Retinal pigment epithelial cell (primary cell): ENCODE measurements at places on chromosomes 13 and 19.
A peak's percentile ranks its signal among the peaks of the same experiment; 100 is the strongest.

DNA sequence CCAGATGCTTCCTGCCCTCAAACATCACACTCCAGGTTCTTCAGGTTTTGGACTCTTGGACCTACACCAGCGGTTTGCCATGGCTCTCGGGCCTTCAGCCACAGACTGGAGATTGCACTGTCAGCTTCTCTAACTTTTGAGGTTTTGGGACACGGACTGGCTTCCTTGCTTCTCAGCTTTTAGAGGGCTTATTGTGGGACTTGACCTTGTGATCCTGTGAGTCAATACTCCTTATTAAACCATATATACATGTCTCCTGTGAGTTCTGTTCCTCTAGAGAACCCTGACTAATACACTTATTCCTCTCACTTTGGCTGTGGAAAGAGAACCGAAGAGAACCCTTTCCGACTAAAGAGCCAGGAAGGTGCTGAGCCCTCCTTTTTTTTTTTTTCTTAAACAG is 53.6 kb downstream of the LMO7 start:
- DNase-seq = no peak

DNA sequence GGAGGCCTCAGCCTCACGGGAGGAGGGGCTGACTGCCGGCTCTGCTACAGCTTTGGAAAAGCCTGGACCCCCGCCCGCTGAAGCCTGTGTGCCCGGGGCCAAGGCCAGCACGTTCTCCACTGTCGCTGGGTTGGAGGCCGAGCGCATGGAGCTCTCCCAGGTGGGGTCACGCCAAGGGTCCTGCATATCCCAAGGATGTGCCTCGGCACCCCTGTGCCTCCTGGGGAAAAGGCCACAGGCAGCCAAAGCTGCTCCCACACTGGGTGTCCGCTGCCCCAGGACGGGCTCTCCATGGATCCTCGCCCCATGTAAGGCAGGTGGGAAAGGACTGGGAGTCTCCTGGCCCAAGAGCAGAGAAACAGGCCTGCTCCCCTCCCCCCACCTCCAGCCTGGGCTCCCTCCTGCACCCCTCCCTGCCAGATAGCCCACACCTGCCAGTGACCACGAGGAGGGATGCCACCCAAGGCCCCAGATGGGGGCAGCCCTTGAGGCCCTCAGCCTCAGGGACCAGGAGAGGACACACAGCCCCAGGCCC is 64.0 kb downstream of the MLLT1 start:
- no peak for DNase-seq

- DNase-seq = no peak
Measured at GRCh38 chr19:17409990-17410389, 4.6 kb upstream of the BST2 start.

- no peak for DNase-seq
Measured at GRCh38 chr13:66139701-66140100, 1090.4 kb downstream of the PCDH9 start.

DNA sequence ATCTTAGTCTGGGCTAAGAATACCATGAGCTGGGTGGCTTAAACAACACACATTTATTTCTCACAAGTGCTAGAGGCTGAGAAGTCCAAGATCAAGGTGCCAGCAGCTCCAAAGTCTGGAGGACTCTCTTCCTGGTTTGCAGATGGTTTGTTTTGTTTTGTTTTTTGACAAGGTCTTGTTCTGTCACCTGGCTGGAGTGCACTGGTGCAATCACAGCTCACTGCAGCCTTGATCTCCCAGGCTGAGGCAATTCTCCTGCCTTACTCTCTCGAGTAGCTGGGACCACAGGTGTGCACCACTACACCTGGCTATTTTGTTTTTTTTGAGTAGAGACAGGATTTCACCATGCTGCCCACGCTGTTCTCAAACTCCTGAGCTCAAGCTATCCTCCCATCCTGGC is 15.5 kb downstream of the APLP1 start:
- no peak for DNase-seq

- DNase-seq = no peak
Measured at GRCh38 chr13:92658293-92658692, 568.3 kb upstream of the GPC6 start.

- DNase-seq = no peak
Measured at GRCh38 chr13:74920361-74920760, 561.6 kb downstream of the TBC1D4 start.

GRCh38 chr13:102599426-102600012 is 2.7 kb downstream of the TPP2 start:
- DNase-seq = no peak

DNA sequence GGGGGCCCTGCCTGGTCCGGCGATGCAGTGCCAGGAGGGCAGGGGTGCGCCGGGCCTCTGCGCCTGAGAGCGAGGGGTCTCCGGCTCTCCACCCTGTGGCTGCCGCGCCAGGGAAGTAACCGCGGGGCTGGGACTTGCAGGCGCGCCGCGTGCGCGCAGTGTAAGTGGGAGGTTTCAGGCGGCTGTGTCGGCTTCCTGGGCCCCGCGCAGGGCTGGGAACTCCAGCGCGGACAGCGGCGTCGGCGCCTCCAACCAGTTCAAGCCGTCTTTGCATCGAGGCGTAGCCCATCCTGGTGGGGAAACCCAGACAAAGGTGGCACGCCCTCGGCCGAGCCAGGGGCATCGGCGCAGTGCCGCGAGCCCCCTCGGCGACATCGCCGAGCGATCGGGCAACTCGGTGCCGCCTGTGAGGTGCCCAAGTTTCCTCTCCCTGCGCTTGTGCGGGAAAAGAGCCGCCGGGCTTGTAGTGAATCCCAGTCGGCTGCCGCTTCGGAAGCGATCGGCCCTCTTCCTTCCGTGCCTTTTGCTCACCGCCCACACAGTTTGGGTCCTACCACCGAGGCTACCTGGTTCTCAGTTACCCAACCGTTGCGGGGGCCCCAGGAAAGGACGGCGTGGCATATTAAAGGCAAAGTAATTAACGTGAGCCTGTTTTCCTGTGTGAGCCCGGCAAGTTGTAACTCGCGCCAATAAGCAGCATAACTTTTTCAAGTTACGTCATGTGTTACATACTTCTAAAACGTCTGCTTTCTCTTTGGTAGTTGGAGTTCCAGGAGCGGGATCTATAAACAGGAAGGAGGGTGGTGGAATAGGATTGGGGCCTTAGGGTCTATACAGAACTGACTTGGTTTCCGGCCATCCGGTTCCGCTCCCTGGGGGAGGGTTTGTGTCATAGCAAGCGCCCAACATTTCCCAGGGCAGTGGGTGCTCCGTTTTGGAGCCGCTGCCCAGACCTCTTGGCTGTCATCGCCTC is 1.2 kb downstream of the LRCH1 start:
- no peak for DNase-seq

- no peak for DNase-seq
Measured at GRCh38 chr13:67052550-67053490, 177.3 kb downstream of the PCDH9 start.

- no peak for DNase-seq
Measured at GRCh38 chr19:28497137-28497536, 715.8 kb downstream of the UQCRFS1 start.

GRCh38 chr19:2483084-2483483 is 7.2 kb downstream of the GADD45B start:
- no peak for DNase-seq

DNA sequence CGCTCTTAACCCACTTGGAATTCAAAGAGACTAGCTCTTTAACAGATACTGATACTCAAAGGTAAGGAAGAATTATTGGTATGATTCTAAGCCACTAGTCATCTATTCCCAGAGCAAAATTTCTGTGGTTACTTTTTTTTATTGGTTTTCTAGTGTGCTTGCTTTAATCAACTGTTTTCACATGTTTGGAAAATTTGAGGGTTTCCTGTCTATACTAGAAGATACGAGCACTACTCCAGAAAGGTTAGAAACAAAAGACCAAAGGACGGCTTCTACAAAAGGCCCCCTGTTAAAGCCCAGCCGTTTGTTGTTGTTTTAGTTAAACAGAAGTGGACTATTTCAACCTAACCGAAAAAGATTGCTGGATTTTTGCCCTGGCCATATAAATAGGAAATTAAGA is 18.5 kb upstream of the LPAR6 start:
- DNase-seq = no peak

DNA sequence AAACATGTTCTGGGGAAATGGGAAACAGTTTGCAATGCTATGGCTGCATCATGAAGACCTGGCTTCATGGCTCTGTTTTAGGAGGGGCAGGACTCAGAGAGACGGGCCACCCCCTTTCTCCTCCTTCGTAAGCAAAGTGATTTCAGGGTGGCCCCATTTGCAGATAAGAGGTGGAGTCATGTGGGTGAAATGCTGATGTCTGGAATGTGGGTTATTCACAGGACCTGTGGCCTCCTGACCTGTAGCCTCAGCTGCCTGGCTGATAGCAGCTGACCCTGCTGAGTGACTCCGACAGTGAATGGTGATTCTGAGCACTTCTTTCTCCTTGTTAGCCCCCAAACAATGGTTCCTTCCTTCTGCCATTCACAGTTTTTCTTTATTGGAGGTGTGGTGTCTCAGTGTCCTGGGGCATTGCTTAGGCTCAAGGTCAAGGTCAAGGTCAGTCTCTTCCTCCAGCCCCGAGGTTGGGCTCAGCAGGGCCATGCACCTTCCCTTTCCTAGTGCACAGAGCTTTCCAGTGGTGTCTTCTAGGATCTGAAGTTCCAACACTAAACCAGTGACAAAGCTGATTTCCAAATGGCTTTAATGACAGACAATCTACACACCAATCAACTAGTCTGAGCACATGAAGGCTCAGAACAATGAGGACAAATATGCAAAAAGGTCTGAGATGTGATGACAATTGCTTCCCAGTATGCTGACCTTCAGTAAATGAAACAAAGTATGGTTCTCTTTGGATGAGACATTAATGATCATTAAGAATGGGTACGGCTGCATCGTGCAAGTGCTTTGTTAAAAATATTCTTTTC is 49.6 kb upstream of the ANKRD10 start:
- no peak for DNase-seq

GRCh38 chr13:58960888-58961287 is 1202.8 kb downstream of the DIAPH3 start:
- DNase-seq = no peak

GRCh38 chr19:31979949-31980670 is 365.3 kb upstream of the ZNF507 start:
- DNase-seq = no peak

DNA sequence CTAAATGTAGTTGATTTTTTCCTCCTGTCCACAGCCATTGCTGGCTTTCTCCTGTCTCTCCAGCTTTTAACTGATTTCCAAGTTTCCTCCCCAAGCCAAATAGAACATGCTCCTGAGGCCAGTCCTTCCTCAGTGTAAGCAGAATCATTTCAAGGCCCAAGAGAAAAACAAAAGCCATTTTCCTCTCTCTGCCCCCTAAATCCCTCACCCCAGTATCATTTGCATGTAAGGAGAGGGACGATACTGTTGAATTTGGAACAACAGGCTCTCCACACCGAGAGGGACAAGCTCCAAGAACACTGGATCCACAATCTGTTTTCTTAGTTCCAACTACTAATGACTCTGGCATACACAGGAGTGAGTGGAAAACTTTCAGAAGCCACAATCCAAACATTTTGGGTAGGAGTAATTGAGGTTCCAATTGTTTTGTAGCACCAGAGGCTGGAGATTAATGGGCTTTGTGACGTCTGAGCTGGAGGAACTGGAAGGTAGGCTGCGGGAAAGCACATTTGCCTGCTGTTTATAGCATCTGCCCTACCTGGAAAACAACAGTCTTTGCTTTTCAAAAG is 156.8 kb downstream of the FLT1 start:
- no peak for DNase-seq

GRCh38 chr19:49497789-49498103 is 1.5 kb downstream of the RPS11 start:
- DNase-seq = no peak

DNA sequence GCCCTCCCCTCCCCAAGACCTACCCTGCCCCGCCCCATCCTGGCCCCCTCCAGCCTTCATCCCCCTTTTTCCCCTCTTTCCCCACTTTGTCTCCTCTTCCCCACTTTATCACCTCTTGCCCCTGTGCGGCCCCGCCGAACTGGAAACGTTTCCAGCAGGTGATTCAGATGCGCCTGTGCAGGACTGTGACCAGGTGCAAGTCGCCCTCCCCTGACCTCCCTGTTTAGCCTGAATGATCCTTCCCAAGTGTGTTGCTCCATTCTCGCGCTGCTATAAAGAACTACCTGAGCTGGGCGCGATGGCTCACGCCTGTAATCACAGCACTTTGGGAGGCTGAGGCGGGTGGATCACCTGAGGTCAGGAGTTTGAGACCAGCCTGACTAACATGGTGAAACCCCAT is 25.9 kb downstream of the ZNF791 start:
- DNase-seq = no peak

DNA sequence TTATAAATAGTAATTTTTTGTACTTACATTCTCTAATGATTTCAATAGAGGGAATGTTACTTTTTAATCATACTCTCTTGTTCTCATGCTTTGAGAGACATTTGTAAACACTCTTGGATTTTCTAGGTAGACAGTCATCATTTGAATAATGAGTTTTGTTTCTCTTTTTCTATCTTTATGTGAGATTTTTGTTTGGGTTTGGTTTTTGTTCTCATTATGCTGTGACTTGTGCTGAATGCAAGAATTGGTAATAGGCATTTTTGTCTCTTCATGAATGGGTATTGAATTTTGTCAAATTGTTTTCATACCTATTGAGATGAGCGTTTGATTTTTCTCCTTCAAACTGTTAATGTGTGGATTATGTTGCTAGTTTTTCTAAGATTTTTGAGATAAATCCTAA is 56.8 kb upstream of the GPR183 start:
- DNase-seq = no peak

DNA sequence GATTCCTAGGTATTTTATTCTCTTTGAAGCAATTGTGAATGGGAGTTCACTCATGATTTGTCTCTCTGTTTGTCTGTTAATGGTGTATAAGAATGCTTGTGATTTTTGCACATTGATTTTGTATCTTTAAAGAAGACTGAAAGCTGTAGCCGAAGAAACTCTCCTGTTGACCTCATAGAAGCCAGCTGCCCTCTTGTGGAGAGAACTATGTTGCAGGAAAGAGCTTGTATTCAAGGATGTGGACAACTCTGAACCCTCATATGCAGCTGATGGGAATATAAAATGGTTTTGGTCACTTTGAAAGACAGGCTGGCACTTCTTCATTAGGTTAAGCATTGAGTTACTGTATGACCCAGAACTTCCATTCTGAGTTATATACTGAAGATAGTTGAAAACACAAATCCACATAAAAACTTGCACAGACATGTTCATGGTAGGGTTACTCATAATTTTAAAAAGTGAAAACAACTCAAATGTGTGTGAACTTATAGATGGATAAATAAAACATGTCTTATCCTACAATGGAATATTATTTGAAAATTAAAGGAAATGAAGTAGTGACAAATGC is 65.8 kb upstream of the SLITRK6 start:
- peak; percentile 4 for DNase-seq
